Transverse colon (tissue), 4 donors: ENCODE measurements at places on chromosomes 16 and 17. TPM values are rescaled to one million over a fixed set of nuclear protein-coding genes. Genes with fewer than 3 reads are reported as not detected.

GRCh38 chr17:46818316-46818928 lies at the start of gene WNT3:
WNT3 (minus strand) TSS chr17:46818692; CDS start chr17:46818597, 95 bp downstream.
- peaks cover 18% of the 10 kb centered on the region for H3K4me1 ChIP-seq
- peaks cover 96% of the 10 kb centered on the region for H3K27me3 ChIP-seq
- H3K4me3 ChIP-seq: no peak within 1 kb of the TSS
- no peaks in the 10 kb centered on the region for H3K36me3 ChIP-seq
- no peak within 1 kb of the TSS for H3K27ac ChIP-seq

DNA sequence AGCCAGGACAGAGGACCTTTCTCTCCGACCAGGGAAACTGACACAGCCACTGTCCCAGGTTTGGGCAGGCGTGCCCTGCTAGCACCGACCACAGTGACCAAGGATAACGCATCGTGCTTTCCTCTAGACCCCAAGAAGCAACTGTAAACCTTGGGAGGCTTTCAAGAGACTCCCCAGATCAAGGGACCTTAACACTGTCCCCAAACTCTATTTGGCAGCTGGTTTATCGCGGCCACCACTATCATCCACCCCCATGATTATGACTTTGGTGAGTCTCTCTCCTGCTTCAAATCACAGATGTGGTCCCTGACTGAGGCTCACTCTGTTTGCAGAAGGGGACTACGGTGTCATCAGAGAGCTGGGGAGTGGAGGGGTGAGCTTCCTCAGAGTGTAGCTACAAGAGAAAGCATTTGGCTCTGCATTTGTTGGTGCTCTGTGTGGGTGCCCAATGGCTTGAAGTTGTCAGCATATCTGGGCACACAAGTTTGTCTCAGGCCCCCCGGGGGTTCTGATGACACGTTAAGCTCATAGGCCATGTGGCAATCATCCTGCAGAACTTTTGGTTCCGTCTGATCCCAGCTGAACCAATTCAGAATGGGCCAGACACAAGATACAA lies 408.0 kb downstream of the SLC39A11 start:
- peak overlapping the region; percentile 48 for H3K27ac ChIP-seq
- no peak for DNase-seq
- no peaks in the 10 kb centered on the region for H3K36me3 ChIP-seq
- no peak overlapping the region for H3K4me3 ChIP-seq
- no peaks in the 10 kb centered on the region for H3K27me3 ChIP-seq
- peaks cover 4% of the 10 kb centered on the region for H3K4me1 ChIP-seq

GRCh38 chr16:30359871-30360170 lies 4.7 kb upstream of the CD2BP2 start:
- no peak overlapping the region for H3K4me3 ChIP-seq
- no peak for DNase-seq
- H3K27me3 ChIP-seq: no peaks in the 10 kb centered on the region
- H3K36me3 ChIP-seq: peaks cover 16% of the 10 kb centered on the region

- no peak overlapping the region for H3K4me3 ChIP-seq
- H3K27ac ChIP-seq: no peak overlapping the region
- no peaks in the 10 kb centered on the region for H3K36me3 ChIP-seq
Measured at GRCh38 chr17:49944273-49944870, 24.6 kb upstream of the DLX4 start.

- no peak overlapping the region for H3K4me3 ChIP-seq
- no peak overlapping the region for H3K27ac ChIP-seq
- H3K36me3 ChIP-seq: no peaks in the 10 kb centered on the region
- H3K4me1 ChIP-seq: peaks cover 28% of the 10 kb centered on the region
Measured at GRCh38 chr16:88487124-88487432, 34.0 kb downstream of the ZFPM1 start.

DNA sequence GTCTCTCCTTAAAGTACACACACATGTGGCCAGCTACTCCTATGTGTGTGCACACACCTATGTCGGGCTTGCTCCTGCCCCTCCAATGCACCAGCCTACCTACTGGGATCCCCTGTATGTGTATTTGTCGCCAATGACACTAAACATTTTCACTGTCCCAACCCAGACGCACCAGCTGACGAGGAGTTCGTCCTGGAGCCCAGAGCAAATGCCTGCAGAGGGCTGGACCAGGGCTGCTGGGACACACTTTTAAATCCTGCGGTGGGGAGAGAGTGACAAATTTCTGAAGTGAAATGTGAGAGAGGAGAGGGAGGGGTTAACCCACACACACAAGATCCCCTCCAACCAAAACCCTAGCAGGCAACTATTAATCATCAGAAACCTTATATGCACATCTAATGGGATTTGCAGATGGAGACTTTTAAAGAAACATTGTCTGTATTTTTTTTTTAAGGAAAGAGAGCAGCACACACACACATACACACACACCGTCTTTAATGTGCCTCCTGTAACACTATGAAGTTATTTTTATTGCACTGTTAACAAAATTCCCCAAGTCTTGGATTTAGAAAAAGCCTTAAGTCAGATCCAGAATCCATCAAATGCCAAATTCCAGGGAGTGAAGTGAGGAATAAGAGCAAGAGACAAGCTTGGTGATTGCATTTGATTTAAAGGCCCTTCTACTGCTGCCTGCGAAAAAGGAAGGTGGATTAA lies at the start of gene MEOX1:
MEOX1 (minus strand) TSS at position 224 of the 714 bp plus-strand sequence. CDS start 388 bp downstream, outside the sequence.
- H3K4me1 ChIP-seq: no peaks in the 10 kb centered on the region
- H3K4me3 ChIP-seq: no peak within 1 kb of the TSS
- no peaks in the 10 kb centered on the region for H3K36me3 ChIP-seq
- H3K27ac ChIP-seq: no peak within 1 kb of the TSS

DNA sequence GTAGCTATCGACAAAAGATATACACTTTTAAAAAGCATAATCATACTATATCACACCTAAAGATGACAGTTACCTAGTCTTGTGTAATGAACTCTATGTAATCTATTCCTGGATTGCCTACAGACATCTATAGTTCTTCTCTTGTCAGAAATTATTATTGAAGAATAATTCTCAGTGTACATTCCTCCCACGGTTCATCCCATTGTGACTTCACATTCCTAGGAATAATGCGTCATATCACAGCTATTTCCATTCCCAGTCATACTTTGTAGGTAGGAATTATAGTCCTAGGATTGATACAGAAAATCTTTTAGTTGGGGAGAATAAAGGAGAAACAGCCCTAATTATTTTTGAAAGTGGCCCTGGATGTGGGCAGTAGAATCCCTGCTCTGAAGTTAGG lies 44.0 kb upstream of the ABCC11 start:
- no peaks in the 10 kb centered on the region for H3K27me3 ChIP-seq
- no peak overlapping the region for H3K27ac ChIP-seq
- H3K4me1 ChIP-seq: no peaks in the 10 kb centered on the region
- no peak for DNase-seq
- no peaks in the 10 kb centered on the region for H3K36me3 ChIP-seq
- no peak overlapping the region for H3K4me3 ChIP-seq

GRCh38 chr17:4623249-4623648 lies 18.2 kb downstream of the ALOX15 start:
- no peaks in the 10 kb centered on the region for H3K27me3 ChIP-seq
- DNase-seq: no peak
- H3K4me3 ChIP-seq: no peak overlapping the region
- no peak overlapping the region for H3K27ac ChIP-seq
- peaks cover 12% of the 10 kb centered on the region for H3K4me1 ChIP-seq

- no peak overlapping the region for H3K27ac ChIP-seq
- no peaks in the 10 kb centered on the region for H3K36me3 ChIP-seq
- H3K4me1 ChIP-seq: no peaks in the 10 kb centered on the region
- no peak overlapping the region for H3K4me3 ChIP-seq
- no peak for DNase-seq
- H3K27me3 ChIP-seq: peaks cover 38% of the 10 kb centered on the region
Measured at GRCh38 chr17:8031261-8031661, 7.6 kb upstream of the ALOX15B start.

The KRTAP4-3 gene
- total RNA-seq: not detected

The SLC9A5 gene
- total RNA-seq: 4.5 TPM

The CDRT4 gene
- total RNA-seq: 15.1 TPM

The TBC1D3C gene
- total RNA-seq: not detected

The SOX15 gene
- total RNA-seq: not detected

The PITPNM3 gene
- total RNA-seq: 51.6 TPM

The C17orf78 gene
- not detected for total RNA-seq
